CD4-positive, alpha-beta T cell (primary cell): ENCODE measurements at places on chromosomes 3 and 15.

DNA sequence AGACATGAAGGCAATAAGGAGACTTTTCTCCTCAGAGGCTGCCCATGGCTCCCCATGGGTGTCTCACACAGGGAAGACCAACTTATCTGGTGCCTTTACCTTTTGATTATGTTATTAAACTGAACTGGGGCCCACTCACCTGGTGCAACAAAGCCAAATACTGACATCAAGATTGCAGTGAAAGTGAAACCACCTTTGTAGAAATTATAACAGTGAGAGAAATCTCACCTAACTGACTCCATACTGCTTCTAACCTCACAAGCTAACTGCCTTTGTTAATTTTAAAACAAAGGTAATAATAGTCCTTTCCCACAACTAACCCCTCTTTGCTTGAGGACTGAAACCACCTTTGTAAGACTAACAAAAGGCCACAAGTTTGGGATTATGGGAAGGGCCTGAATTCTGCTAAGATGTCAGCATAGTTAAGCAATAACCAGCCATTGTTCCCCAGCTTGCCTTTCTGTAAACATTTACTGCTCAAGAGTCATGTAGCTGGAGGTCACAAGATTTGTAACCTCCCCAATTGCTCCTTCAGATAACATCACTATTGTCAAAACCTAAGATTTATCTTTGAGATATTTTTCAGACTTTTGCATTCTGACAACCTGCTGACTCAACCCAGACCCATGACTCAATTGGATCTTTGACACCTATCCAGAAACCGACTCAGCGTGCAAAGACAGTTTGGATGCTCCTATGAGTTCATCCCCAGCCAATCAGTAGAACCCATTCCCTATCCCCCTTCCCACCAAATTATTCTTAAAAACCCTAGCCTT lies 420.3 kb upstream of the CFAP20DC start:
- DNase-seq: no peak

DNA sequence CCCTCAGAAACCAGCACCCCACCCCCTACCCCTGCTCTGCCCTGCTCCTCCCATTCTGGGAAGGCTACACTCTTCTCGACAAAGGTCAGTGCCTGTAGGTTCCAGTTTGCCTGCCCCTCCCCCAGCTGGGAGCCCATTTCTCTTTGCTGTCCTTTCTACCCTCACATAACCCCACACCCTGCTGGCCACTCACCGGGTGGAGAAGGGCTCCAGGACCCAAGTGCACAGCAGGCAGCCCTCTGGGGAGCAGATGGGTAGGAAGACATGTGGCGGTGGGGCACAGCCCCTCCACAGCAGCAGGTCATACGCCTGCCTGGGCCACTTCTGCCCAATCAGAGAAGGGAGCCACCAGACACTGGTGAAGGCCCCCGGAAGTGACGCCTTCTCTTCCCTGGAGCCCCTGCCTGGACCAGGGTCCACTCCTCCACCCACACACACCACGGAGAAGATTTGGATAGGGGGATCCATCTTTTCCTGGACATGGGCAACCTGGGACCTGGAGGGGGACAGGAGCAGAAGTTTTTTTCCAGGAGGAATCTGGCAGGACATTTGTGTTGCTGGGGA lies at the start of gene THPO:
Gene THPO, minus strand, starts transcription at position 326 of the 564 bp plus-strand sequence. CDS start 1,948 bp downstream, outside the sequence.
- no peak for DNase-seq

DNA sequence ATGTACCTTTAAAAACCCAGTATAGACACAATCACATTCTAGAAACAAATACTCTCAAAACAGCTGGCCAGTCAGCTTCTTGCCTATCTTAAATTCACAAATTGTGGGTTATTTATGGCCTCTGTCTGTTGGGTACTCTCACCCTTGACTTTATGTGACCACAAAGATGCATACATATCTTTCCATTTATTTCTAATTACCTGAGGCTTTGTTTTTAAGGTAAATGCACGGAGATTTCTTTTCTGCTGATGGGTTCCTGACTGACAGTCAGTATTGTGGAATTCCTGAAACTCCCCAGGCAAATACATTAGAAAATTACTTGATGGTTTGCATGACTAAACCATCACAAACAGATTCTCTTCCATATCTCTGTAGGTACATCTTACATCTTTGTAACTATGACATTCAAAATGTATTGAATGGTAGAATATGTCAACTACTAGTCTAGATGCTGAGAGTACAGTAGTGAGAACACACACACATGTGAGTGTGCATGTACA lies 107.7 kb downstream of the EDEM1 start:
- DNase-seq: no peak

GRCh38 chr3:15041950-15042349 lies 23.2 kb downstream of the MRPS25 start:
- DNase-seq: no peak

DNA sequence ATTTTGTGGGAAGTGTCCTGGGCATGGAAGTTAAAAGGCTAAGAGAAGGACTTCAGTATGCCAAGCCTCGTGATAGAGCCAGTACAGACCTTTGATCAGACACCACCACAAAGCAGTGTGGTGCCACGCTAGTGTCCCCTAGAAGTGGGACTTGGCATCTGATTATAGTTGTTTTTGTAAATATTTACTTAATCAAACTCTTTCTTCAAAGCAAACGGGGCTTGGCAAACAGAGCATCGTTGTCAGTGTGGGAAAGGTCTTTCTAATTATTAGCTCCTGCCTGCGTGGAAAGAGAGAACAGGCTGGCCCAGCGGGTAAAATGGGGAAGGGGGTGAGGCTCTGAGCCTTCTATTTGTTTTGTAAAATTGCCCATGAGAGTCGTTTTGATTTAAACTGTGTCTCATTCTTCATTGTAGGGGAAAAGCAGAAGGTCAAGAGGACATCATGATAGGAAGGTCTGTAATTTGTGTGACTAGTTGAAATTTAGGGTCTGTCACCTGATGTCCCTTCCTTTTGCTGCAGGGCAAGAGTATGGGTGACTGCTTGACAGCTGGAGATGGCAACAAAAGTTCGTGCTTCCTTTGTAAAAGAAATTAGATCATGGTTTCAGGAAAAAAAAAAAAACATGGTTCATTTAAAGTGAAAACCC lies 105.0 kb downstream of the IQCH start:
- no peak for DNase-seq

GRCh38 chr3:81998907-81999306 lies 237.5 kb upstream of the GBE1 start:
- DNase-seq: no peak

- DNase-seq: peak; percentile 23
These were observed 239.9 kb downstream of the CPNE4 start for GRCh38 chr3:131794766-131795388.

- DNase-seq: no peak
These were observed 22.5 kb upstream of the AQP9 start for GRCh38 chr15:58115692-58116091.

DNA sequence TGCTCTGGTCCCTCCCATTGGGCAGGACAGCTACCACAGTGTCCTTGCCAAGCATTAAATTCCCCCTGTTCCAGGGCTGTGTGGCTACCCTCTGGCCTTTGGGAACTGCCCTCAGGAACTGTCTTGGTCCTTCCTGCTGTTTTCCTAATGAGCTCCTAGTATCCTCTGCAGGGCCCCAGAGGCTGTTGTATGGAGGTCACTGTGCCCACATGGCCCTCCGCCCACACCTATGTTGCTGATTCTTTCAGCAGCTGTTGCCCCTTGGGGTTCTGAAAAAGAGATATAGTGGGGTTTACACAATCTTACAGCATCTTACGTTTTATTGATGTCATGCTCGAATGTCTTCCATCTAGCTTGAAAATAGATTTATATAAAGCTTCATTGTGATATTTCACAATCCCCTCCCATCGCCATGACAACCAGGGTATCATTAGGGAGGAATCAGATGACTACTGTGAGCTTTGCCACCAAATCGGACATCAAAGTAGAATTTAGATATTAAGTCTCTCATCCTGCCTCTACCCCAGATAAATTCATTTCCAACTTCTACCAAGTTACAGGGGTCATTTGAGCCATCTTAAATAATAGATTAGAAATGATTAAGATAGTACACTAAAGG lies 97.1 kb upstream of the NR2E3 start:
- no peak for DNase-seq

DNA sequence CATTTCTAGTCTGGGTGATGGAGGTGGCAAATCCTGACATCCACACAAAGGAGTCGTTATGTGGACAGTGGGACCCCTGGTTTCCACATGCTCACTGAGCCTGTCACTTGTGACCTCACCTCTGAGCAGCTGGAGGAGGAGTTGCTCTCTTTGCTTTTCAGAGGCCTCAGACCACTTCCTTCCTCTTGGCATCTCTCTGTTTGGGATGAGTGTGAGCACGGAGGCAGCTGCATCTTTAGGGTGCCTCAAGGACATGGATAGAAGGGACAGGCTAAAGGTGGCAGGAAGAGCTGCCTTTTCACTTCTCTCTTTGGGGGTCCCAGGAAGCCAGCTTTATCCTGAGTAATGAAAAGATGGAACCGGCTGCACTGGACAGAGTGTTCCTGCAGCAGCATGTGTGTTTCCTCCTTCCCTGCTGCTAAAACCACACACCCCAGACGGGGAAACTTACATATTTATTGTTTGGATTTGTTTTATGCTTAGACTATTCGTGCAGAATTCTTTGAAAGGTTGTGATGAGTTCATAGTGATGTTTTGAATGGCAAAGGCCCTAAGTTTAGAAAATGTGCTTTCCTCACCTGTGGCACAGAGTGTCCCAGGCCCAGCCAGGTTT lies 31.8 kb downstream of the GPR171 start:
- no peak for DNase-seq

DNA sequence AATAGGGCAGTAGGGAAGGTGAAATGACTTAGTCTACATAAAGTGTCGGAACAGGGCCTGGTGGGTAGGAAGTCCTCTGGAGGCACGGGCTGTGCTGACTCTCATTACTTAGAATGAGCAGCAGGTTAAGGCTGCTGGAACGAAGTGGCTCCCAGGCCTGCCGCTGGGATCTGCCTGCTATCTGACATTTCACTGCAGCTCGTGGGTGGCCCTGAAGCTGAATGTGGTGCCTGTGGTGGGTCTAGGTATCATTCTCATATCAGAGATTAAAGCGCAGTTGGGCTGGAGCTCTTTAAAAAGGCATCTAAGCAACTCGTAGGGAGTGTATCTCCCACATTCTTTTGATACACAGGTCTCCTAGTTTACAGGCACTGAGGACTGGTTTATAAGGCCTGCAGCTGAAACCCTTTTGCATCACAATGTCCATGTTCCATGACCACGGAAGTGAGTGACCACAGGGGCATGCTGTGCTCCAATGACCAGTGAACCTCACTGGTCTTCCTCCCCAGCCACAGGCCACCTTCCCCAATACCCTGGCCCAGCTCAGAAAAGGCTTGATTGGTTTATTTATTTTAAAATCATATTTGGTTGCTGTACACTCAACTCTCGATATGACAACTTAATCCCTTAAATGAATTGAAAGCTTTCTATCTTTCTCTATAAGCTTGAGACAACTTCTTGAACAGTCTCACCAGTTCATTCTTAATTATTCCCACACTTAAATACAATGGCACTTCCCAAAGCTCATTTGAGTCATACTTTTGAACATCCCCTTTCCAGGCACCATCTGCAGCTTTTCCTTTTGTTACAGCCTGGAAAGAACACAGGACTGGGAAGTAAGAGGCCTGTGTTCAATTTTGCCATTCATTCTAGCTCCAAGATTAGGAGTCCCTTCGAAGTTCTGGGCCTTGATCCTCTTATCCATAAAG lies 19.0 kb downstream of the ADAMTS9 start:
- DNase-seq: no peak

DNA sequence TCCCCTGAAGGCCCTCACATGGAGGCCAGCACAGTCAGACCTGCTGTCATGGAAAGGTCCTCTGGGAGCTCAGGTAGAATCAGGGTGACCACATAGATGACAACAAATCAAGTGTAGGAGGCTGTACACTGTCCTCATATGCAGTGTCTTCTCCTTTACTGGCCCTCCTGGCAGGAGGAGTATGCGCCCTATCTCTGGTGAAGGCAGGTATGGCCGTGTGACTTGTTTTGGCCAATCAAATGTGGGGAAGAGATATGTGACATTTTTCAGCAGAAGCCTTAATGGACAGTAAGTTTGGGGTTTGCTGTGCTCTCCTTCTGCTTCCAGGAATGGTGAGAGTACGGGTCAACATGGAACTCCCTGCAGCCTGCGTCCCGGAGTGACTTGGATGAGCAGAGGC lies 69.9 kb downstream of the RHCG start:
- no peak for DNase-seq

DNA sequence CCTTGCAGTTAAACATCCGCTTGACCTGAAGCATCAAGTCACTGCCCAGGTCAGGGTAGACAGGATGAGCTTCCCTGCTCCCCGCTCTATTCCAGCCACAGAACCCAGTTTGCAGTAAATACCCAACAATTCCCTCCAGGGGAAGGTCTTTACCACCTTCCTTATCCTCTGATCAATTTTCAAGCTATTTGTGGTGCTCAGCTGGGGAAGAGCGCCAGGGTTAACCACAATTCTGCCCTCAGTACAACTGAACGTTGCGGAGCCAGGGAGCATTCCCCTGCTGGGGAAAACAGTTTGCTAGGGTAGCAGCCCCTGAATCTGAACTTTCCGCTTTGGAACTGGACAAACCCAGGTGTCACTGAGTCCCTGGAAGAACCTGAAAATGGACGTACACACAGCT lies 28.5 kb downstream of the RBPMS2 start:
- no peak for DNase-seq

DNA sequence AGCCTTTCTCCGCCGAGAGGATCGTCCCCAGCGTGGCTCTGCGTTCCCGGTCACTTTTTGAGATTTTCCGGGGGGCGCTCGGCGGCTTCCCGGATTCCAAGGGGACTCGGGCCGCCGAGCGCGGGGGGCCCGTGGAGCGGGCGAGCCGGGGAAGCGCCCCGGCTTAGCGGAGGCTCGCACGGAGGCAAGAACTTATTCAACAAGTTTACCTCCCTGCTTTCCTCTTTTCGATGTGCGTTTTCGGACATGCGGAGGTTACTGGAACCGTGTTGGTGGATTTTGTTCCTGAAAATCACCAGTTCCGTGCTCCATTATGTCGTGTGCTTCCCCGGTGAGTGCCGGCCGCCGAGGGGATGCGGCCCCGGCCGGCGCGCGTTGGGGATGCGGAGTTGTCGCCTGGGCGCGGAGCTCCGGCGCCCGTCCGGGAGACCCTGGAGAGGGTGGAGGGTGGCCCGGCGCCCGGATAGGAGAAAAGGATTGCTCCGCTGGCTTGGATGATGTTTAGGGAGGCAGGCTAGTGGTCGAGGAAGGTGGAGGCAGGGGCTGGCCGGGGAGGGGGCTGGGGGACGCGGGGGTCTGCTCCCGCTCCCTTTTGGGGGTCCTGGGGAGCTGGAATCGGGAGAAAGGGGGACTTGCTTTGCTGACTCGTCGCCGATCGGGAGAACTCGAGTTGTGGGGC lies 810 bp downstream of the PTPRG start:
- DNase-seq: no peak

- peak; percentile 16 for DNase-seq
These were observed 18.1 kb upstream of the SCN10A start for GRCh38 chr3:38834110-38834509.

DNA sequence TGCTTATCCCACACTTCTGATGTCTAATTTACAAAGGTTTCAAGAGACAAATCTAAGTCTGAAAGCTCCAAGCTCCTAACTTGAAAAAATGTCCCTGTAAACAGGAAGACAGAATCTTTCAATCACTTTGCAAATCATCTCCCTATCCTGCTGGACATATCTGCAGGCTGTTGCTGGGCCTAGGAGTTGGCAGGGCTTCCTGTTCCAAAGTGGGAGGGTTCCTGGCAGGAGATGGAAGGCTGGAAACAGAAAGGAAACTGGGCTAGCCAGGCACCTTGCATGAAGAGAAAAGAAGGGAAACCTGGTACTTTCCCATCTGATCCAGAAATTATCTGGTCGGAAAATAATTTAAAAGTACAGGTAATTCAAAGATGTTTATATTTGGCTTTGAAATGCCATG lies 227.3 kb upstream of the IL12A start:
- DNase-seq: no peak

GRCh38 chr3:193732391-193732790 lies 139.4 kb downstream of the OPA1 start:
- DNase-seq: no peak
